ENCODE measurements at places on chromosomes 5 and 9. TPM values are rescaled to one million over a fixed set of nuclear protein-coding genes. Genes with fewer than 3 reads are reported as not detected.

The UNC13B gene
- polyA plus RNA-seq: 0.41 TPM

- H3K36me3 ChIP-seq: no peaks in the 10 kb centered on the region
- no peak overlapping the region for H3K4me3 ChIP-seq
- no peaks in the 10 kb centered on the region for H3K4me1 ChIP-seq
- no peaks in the 10 kb centered on the region for H3K27me3 ChIP-seq
Observed at GRCh38 chr5:11468334-11469039, 435.8 kb downstream of the CTNND2 start.

- peaks cover 30% of the 10 kb centered on the region for H3K4me1 ChIP-seq
- H3K4me3 ChIP-seq: no peak overlapping the region
- no peak overlapping the region for H3K27ac ChIP-seq
- H3K27me3 ChIP-seq: no peaks in the 10 kb centered on the region
Observed at GRCh38 chr9:88391921-88392320, 3.7 kb downstream of the SPIN1 start.

GRCh38 chr9:88791105-88791805 is 200.0 kb upstream of the S1PR3 start:
- no peak for DNase-seq
- peaks cover 22% of the 10 kb centered on the region for H3K27me3 ChIP-seq
- H3K36me3 ChIP-seq: no peaks in the 10 kb centered on the region

The TAL2 gene
- polyA plus RNA-seq: not detected

Data from CD14-positive monocyte (primary cell).